ENCODE measurements at places on chromosomes 16 and 17.

DNA sequence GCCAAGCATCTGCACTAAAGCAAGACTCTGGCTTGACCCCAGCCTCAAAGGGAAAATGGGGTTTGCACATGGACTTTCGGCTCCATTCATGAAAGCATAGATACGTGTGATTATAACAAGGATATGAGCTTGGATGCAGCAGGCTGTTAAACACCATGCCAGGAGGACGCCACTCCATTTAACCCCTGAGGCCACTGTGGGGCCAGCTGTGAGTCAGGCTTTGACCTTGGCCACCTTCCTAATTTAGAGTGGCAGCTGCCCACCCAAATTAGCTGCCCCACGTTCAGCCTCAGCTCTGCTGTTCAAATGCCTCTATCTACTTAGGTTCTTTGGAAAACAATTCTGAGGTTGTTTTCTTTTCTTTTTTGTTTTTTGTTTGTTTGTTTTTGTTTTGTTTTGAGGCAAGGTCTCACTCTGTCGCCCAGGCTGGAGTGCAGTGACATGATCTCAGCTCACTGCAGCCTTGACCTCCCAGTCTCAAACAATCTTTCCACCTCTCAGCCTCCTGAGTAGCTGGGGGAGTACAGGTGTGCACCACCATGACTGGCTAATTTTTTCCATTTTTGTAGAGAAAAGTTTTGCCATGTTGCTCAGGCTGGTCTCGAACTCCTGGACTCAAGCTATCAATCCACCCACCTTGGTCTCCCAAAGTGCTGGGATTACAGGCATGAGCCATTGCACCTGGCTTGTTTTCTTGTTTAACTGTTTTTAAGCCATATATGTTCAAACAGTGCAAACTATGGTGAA, 23.2 kb upstream of the KIFC3 start:
- peak; percentile 19 for DNase-seq

GRCh38 chr16:56950881-56951771, 10.6 kb upstream of the CETP start:
- DNase-seq: no peak

- DNase-seq: no peak
Measured at GRCh38 chr16:86960266-86960665, 356.9 kb downstream of the C16orf95 start.

DNA sequence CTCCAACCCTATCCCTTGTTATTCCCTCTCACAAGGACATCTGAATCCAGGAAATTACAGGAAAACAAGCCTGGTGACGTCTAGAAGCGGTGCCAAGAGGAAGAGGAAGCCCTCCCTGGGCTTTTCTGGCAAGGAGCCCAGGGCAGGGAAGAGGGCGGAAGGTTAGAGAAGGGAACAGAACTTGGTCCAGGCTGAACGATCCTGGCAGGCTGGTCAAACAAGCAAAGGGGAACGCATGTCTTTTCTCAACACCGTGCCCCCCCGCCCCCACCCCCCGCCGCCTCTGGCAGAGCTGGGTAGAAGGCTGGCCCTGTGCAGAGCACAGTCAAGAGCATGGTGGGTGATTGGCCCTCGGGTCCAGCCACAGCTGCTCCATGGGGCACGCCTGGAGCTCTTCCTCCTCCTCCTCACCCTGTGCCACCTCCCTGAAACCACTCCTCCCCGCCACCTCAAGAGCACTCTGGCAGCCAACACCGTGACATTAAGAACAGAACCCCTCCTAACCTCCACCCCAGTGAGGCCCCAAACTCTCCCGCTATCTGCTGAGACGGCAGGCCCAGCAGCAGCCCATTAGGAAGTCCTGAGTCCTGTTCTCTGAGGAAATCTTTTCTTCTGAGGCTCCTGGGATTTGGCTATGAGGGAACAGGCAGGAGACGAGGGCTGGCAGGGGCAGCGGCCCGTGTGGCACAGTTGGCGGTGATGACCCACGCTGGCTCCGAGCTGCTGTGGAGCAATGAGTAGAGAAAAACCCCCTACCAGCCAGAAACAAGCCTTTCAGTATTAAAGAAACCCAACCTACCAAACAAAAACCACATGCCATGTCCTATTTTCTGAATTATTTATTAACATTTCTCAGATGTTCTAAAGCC, 7.3 kb downstream of the C16orf86 start:
- DNase-seq: peak; percentile 87

- DNase-seq: no peak
Measured at GRCh38 chr16:19601083-19601976, 45.8 kb downstream of the VPS35L start.

DNA sequence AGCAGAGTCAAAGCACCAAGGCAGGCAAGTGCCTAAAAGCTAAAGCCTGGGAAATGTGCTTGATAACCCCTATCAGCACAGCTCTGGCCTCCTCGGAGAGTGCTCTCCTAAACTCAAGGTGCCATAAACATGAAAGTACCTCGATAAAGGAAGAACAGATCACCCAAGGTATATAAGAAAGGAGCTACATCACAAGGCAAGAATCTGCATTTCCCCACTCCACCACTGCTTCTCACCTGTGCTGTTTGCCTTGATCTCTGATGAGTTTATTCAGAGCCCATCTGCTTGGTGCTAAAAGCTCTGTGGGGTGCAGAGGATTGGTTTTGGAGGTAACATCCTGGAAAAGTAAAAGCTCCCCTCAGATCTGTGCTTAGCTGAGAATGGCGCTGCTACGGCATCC, 449.5 kb upstream of the CDH5 start:
- no peak for DNase-seq

DNA sequence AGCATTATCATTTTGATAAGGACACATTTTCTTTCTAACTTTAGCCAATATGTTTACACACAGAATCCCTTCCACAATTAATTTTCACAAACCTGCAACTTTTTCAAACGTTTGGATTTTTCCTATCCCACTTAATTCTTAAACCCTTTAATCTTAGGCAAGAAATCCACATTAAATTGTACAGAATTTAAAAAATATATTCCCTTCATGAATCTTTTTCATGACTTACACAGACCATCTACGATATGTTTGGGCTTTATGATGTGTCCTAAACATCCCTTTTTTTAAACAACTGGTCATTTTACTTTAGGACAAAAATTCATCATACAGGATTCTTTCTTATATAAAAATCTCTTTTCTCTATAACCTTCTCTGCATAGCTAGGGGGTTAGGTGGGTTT, 241.5 kb upstream of the CNTNAP4 start:
- DNase-seq: no peak

DNA sequence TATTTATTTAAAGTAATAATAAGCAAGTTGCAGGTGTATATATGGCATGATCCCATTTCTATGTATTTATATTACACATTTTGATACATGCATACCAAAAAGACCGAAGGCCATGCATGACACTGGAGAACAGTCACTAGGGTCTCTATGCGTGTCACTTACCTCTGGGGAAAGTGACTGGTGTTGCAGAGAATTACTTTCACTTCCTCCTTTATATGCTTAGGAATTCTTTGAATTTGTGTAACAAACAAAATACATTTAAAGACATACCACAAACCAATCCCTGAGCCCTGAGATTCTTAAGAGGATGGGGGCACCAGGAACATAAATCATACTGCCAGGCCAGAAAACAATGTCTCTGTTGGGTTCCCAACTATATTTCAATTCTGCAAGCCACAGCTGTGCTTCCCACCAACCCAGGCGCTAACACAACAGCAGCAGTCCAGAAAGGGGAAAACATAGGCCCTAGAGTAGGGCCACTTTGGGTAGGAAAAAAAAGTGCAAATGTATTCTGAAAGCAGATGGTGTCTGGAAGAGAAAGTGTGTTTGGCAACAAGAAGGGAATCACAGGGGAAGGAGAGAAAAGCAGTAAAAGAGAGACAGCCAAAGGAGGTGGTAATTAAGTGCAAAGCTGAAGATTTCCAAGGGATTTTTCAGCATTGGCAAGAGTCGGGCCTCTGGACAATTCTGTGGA, 24.5 kb upstream of the HYDIN start:
- no peak for DNase-seq

DNA sequence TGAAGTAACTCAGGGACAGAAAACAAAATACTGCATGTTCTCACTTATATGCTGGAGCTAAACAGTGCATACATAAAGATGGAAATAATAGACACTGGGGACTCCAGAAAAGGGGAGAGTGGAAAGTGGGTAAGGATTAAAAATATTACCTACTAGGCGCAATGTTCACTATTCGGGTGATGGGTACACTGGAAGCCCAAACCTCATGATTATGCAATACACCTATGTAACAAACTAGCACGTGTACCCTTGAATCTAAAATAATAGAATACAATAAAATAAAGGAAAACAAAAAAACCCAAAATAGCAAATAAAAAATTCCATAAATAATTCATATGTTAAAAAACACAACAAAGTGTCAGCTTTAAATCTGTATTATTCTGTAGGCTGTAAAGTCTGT, 56.9 kb downstream of the MAP2K6 start:
- DNase-seq: no peak

GRCh38 chr16:9922441-9922840, 259.8 kb downstream of the GRIN2A start:
- DNase-seq: no peak

- DNase-seq: no peak
Measured at GRCh38 chr16:3007957-3008689, 4.6 kb upstream of the CLDN9 start.

DNA sequence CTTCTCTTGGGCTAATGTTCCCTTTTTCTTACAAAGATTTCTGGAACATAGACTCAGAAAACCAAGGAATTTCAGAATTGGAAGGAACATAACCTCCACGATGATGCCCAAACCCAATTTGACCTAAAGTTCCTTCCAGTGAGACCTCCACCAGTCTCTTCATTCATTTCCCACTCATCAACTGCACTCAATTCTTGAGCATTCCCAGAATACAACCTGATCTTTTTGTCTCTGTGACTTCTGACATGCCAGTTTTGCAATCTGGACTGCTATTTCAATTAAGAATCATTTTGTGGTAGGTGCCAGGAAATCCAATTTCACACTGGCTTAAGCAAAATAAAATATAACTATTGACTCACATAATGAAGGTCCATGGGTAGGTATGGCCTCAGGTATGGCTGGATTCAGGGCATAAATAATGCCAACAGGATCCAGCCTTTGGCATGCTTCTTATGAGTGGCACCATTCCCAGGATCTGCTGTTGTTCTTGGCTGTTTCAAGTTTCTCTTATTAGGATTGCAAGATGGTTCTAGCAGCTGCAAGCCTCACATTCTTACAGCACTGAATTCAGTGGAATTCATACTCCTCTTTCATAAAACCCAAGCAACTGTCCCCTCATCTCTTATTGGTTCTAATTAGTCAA, 184.3 kb downstream of the HS3ST4 start:
- no peak for DNase-seq

DNA sequence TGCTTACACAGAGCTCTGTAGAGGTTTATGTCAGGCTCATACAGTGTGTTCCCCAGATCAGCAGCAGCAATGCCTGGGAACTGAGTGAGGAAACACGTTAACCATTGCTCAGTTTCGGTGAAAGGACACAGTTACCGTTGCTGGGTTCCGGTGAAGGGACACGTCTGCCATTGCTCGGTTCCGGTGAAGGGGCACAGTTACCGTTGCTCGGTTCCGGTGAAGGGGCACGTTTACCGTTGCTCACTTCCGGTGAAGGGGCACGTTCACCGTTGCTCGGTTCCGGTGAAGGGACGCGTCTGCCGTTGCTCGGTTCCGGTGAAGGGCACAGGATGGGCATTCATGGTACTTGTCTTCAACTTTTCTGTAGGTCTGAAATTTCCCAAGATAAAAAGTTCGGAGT, 81.7 kb downstream of the MRM3 start:
- no peak for DNase-seq

DNA sequence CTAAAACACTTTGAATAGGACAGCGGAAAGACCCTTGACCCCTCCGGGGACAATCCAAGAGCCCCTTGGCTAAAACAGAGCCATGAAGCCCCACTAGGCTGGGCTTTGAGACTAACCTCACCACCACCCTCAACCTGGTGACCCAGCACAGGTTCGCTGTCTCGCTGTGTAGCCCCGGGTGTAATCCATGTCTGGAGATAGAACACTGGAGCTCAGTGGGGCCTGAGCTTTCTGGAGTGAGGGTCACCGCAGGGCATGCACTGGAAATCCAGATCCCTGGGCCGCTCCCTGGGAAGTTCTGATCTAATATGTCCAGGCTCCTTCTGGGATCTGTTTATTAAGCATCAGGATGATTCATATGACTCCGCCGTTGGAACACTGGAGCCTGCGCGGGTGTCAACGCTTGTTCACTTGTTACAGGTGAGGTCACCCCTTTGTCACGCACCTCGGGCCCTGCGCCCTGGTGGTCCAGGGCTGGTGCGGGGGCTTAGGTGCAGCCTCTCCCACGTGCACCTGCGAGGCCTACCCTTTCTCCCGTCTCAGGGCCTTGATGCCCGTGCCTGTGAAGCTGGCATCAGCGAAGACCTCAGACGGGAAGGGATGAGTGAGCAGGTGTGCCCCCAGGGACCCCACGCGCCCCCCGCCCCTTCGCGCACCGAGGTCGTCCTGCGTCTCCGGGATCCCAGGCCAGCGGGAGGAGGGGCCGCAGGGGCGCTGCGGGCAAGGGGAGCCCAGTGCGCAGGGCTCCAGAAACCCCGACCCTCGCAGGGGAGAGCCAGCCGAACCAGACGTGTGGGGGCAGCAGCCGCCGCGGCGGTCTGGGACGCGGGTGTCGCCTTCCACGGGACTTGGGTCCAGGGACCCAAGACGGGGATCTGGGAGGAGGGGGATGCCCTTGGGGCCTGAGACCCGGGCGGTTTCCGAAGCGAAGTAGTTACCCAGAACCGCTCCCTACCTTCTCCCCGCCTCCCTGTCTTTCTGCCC, 224.1 kb upstream of the FOXF1 start:
- no peak for DNase-seq

- no peak for DNase-seq
Measured at GRCh38 chr16:78368121-78369102, 269.0 kb downstream of the WWOX start.

GRCh38 chr16:23434380-23434779, 18.6 kb downstream of the COG7 start:
- DNase-seq: no peak

DNA sequence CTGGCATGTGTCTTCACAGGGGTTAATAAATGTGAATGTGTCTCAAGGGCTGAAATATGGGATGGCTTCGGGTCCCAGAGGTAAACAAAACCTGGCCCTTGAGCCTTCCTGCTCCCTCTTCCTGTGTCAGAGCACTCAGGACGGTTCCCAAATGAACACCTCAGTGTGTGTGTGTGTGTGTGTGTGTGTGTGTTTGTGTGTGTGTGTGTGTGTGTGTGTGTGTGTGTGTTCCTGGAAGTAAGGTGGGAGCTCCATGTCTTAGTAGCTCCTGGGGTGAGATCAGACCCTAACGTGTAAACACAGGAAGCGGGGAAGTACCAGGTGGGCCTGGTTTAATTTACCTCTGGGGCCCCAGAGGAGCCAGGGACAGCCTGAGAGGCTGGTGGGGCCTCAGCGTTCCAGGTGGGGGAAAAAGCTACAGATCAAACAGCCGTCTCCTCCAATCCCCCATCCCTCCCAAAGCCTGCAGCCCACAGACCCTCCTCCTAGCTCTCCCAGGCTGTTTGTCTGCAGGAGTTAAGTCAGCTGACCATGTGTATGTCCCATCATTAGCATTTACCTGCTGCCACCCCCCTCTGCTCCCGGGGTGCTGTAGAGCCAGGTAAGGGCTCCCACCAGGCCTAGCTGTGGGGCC, 6.1 kb downstream of the KIF19 start:
- no peak for DNase-seq

Data from heart left ventricle (tissue), 16 donors.